ENCODE measurements at places on chromosomes 4 and X.
A peak's percentile ranks its signal among the peaks of the same experiment; 100 is the strongest.

- no peak for ATAC-seq
Observed at GRCh38 chr4:164319688-164320087, 434.2 kb upstream of the SMIM31 start.

GRCh38 chr4:120293341-120293740 lies 226.7 kb upstream of the MAD2L1 start:
- no peak for ATAC-seq

GRCh38 chr4:31021008-31021407 lies 300.8 kb downstream of the PCDH7 start:
- no peak for ATAC-seq

GRCh38 chrX:44873415-44874276 lies 658 bp downstream of the KDM6A start:
- ATAC-seq = peak; percentile 46

GRCh38 chr4:40183615-40184411 lies 13.0 kb upstream of the RHOH start:
- peak; percentile 30 for ATAC-seq

DNA sequence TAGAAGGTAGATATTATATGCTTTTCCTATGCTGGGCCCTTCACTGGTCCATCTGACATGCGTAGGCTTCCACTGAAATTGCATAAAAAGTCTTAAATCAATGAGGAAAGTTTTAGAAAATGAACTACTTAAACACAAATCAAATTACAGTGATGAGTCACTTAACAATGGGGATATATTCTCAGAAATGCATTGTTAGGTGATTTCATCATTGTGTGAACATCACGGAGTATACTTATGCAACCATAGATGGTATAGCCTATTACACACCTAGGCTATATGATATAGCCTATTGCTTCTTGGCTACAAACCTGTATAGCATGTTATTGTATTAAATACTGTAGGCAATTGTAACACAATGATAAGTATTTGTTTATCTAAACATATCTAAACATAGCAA lies 10.3 kb downstream of the STAP1 start:
- ATAC-seq = peak; percentile 95

GRCh38 chr4:21535898-21536297 lies 412.7 kb downstream of the KCNIP4 start:
- no peak for ATAC-seq

- no peak for ATAC-seq
Observed at GRCh38 chr4:47705326-47705981, 132.4 kb downstream of the CORIN start.

- peak; percentile 58 for ATAC-seq
Observed at GRCh38 chr4:77777135-77777807, 41.9 kb downstream of the CNOT6L start.

DNA sequence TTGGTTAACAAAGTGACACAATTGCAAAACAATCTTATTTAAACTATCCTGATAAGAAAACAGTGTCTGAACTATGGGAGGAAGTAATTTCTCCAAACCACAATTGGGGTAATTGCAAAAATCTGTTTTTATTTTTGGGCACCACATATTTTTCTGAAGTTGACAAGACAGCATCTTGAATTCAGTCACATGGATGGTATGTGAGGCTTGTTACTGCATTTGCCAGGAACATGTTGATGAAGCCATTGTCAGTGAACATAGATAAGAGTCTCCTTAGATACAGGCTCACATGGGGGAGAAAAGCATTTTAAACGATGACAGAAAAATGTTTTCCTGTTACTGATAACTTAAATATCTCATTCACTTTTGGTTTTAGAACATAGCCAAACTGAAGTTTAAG lies 5.5 kb upstream of the USP53 start:
- ATAC-seq = no peak

GRCh38 chr4:1113311-1114009 lies at the start of gene RNF212:
Gene RNF212, minus strand, starts transcription at chr4:1113564. Its CDS starts 100 bp downstream, at chr4:1113464.
- ATAC-seq = peak; percentile 30

GRCh38 chr4:156505341-156505955 lies 466.2 kb downstream of the PDGFC start:
- ATAC-seq = no peak

DNA sequence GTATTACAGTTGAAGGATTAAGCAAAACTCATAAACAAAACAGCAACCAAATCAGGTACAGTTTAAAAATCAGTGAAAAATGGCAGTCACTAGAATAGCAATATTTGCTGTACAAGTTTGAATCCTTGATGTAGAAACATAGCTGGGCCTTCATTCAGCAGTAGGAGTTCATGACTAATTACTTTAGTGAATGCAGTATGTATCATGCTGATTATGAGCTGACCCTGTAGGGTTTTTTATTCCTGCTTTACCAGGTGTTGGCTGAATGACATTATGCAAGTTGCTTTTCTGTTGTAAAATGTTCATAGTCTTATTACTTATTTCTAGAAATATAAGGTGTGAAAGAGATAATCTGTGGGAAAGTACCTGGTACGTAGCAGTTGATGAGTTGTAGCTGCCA lies 179.6 kb downstream of the CCSER1 start:
- no peak for ATAC-seq

DNA sequence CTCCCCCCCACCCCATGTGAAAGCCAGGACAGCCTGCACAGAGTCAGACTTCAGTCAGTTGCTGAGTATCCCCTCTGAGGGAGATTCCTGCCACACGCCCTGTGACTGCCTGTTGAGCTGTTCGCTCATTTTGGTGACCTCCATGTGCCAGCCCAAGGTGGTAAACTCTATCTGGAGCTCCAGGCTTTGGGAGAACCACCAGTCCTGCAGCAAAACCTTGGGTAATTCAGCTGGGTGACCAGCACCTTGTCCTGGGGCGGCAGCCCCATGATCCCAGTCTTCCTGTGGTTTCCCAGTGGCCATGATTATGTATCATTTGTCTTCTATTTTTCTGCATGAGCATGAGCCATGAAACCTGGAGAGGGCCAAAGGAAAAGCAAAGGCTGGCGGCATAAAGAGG lies 73.4 kb downstream of the NBDY start:
- no peak for ATAC-seq

DNA sequence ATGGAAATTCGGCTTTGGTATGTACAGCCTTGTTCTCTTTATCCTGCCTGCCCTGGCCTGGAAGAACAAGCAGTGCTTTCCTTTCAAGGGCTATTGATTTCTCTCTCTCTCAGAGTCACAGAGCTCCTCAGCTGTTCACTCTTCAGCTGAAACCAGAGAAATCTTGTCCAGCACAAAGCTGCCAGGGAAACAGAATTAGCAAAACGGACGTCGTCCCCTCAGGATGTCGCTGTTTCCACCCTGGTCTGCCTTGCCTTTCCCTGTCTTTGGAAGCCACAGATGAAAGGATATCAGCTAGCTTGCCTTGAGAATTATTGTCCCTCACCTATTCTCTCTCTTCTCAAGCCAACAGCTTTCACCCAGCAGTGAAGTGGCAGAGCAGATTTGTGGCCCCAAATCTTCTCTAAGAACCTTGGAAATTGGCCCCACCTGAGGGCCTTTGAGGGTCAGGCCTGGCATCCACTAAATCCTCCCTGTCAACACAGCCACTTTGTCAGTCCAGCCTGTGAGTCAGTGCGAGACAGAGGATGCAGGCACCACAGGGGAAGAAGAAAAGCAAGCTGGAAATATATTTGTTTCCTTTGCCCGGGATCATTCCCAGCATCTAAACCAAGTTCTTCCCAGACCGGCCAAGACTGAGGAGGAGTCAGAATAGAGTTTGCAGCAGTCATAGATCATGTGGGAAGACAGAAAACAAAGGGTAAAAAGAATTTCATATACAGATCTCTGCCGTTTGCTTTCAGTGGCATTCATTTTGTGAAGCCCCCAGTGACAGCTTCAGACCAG lies 63.8 kb upstream of the MTM1 start:
- ATAC-seq = no peak

GRCh38 chrX:56216332-56216731 lies 15.8 kb upstream of the KLF8 start:
- ATAC-seq = no peak
